ENCODE measurements at places on chromosomes 5 and 9.

- DNase-seq, result no peak
These were observed 114.8 kb downstream of the COL23A1 start for GRCh38 chr5:178475422-178475821.

DNA sequence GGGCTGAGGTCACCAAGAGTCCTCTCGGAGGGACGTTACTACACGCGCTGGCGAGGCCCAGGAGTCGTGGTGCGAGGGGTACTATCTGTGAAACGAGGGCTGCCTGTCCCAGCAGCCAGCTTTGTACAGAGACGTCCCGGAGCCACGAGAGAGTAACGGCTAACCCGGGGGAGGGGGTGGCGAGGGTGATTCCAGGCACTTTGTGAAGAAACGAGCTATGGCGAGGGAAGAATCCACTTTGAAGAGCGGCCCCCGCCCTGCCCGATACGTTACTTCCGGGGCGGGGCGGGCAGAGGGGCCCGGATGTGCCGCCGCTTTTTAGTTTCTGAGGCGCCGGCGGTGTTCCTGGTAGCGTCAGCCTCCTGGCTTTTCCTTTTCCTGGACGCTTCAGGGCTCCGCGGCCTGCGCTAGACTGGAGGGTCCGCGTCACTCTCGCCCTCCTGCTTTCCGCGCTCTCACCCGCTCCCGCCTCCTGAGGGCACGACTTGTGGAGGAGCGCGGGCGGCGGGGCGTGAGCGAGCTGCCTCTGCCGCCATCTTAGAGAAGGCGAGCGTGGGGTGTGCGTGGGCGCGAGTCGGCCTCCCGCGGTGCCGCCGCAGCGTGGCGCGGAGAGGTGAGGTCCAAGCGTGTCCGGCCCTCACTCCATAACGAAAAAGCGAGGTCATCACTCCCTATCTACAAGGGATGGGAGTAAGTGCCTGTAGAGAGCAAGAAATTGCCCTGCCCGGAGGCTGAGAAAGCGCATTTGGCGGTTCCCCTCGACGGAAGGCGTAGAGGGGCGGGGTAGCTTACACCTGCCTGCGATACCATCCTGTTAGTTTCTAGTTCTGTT is 580 bp upstream of the RFX3 start:
- DNase-seq, result peak; percentile 86

DNA sequence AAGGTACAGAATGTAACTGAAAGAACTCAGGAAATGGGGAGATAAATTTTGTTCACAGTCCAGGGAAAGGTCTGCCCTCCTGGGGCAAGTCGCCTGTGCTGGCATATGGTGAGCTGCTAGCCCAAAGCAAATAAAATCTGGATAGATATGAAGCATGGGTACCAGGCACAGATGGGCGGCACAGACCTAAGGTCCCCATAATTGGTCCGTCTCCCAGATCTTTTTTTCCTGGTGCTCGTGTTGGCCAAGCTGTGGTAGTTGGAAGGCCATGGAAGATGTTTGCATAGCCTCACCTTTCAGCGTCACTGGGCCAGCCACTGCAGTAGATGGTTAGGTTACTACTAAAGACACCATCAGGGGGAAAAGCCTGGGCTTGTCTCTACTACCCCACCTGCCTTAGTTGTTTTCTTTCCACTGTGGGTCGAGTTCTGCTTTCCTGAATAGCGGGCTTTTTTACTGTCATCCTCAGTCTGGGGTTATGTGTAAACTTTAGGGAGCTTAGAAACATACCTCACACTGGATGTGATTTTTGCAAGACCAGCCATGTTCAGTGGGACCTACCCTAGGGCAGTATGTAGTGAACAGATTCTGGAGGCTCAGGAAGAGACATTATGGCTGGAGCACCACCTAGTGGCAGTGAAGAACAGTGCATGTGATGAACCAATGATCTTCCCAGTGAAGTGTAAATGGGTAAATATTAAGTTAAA is 24.2 kb upstream of the GLRX start:
- DNase-seq, result peak; percentile 50

DNA sequence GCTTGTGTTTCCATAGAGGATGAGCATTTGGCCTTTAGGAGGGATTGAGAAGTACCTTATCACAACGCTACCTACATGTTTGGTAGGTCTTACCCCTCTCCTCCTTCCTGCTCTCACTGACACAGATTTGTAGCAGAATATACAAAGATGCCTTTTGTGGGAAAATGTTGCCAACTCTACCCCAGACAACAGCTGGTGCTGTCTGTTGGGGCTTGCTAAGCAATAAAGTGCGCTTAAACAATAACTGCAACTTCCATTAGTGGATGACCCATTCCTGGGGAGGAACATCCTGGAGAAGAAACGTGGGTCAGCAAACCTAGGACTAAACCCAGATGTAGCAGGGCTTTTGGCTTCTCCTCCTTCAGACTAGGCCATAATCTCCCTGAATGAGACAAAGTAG is 174.3 kb downstream of the EFNA5 start:
- no peak for DNase-seq

DNA sequence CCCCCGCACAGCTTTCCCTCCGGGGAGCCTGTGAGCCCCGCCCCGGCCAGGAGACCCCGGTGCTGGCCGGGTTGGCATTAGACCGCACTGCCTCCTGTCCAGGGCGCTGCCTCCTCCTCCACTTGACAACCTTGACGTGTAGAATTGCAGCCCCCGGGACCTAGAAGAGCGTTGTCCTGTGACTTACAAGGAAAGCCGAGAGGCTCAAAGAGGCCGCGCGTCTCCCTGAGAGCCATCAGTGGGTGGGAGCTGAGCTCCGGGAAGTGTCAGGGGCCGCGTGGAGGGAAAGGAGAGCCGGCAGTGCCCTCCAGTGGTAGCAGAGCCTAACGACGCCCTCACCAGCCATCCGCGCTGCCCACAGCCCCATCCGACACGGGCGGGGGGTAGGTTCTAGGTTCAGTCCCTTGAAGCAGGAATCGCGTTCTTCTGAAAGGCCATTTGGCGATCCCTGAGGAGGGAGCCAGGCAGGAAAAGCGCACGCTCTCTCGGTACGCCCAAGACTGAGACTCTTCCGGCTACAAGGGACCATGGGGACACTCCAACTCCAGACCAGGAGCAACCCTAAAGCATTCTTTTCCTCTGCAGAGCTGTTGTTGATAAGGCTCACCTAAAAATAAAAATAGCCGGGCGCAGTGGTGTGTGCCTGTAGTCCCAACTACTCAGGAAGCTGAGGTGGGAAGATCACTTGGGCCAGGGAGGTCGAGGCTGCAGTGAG is 40.6 kb upstream of the SAP30L start:
- DNase-seq, result peak; percentile 49

DNA sequence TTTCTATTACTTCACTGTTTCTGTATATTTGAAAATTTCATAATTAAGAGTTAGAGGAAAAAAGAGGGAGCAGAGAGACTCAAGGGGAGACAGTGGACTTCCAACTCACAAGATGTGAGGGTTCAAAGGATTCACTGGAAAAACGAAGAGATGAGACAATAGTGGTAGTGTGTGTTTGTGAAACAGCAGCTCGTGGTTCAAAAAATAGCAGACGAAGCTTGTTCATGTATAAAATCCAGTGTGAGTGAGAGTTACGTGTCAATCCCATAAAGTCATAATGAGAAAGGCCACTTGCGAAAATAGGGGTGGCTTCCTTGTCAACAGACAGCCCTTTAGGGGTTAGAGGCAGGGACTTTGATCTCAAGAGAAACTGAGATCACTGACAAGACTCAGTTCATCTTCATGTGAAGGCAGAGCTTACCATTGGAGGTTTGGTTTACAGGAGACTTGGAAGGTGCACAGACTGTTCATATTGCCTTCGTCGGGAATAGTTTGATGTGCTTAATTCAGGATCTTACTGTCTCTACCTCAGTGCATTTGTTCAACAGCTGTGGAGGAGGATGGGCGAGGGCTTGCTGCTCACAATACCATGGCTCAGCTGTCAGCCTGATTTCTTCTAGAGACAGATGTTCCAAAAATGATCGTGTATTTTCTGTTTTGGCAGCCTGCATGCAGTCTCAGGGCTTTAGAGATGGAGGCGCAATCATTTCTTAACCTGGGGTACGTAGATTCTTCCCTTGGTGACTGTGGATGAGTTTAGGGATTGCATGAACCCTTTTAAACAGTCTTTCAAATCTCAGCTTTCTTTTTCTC is 105.7 kb upstream of the KLF9 start:
- no peak for DNase-seq

DNA sequence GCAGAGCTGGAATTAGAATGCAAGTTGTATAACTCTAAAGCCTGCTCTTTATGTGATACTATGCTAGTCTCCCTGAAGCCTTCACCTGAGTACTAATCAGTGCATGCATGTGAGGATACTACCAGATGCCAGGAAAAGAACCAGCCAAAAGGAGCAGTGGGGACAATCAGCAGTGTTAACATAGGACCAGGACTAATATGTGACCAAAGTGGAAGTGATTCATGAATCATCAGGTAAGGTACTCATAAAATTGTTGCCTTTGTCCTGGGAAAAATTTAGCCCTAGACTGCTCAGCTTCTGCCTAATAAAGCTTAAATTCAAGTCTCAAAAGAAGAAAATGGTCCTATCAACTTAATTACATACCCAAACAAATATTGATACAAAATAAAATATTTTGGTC is 13.4 kb upstream of the TSLP start:
- no peak for DNase-seq

GRCh38 chr9:71791875-71792274 is 23.6 kb upstream of the CEMIP2 start:
- no peak for DNase-seq
